LHCN-M2 (cell line): ENCODE measurements at places on chromosomes 6 and 20. TPM values are rescaled to one million over a fixed set of nuclear protein-coding genes. Genes with fewer than 3 reads are reported as not detected.

TP53TG5 gene
- total RNA-seq, result not detected in 2 replicates

DNA sequence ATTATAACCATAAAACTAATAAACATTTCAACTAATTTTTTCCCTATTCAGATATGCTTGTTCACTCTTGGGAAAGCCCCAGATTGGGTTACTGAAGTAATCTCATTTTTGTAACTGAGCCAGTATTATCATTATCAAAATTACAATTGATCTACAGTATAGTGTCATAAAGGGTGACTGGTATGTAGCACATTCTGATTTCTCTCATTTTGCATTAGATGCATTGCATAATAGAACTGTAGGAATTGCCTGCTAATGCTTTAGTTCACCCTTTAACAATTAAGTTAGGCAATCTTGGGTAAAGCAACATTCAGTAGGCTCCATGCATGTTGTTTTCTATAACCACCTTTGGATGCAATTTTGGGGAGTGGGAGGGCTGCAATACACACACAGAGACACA lies 150.8 kb upstream of the FLRT3 start:
- no peak for DNase-seq

LRRC73 gene
- total RNA-seq, result 1.2 TPM in 2 replicates

DNA sequence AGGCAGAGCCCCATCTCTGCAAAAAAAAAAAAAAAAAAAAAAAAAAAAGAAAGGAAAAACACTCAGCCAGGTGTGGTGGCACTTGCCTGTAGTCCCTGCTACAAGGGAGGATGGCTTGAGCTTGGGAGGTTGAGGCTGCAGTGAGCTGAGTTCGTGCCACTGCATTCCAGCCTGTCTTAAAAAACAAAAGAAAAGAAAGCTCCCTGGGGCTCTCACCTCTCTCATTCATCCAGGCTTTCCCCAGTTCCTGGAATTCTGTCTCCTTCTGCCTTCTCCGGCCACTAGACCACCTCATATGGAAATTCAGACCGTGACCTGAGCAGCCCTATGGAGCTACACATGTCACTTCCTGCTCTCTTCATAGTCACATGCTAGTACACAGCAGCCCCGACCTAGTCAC lies 101.1 kb upstream of the TAB2 start:
- no peak for DNase-seq

RBBP8NL gene
- total RNA-seq, result not detected in 2 replicates

DNA sequence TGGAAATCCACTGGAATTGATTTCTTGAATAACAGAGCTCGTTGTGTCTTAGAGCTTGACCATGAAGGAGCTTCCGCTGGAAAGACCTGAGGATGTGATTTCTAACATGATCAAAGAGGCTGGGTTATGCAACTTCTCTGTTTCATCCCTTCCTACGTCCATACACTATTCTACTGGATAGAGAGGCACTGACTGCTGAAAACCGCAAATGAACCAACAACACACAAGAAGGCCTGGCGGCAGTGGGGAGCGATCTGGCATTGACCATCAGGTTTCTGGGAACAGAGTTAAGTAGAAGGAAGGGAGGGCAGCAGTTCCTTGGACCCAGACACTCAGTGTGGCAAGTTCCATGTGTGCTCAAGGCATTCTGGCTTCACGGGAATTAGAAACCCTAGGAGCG lies 13.3 kb downstream of the LRRN4 start:
- DNase-seq, result no peak

DNA sequence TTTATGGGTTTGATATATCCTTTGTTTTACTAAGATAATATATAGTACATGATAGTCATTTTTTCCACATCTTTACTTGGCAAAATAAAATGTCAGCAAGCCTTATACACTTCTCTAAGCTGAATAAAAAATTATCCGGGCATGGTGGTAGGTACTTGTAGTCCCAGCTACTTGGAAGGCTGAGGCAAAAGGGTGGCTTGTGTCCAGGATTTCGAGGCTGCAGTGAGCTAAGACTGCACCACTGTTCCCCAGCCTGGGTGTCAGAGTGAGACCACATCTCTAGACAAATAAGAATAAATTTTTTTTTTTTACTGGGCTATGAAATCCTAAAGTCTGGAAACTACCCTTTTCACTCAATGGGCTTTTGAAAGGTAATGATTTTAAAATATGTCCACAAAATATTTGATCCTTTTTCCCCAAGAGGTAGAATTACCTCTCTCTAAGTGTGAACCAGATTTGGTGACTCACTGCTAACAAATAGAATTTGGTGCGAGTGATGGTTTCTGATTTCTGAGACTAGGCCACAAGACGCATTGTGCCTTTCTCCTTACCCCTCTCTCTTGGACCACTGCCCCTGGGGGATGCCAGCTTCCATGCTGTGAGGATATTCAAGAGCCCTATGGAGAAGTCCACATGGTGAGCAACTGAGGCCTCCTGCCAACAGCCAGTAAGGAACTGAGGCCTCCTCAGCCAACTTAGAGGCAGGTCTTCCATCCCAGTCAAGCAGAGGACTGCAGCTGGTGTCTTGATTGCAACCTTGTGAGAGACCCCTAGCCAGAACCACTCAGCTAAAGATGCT lies 84.2 kb upstream of the ZNFX1 start:
- no peak for DNase-seq

PSORS1C2 gene
- total RNA-seq, result not detected in 2 replicates

GRCh38 chr6:55578537-55579363 lies at the start of gene HMGCLL1:
TSS of gene HMGCLL1 (minus strand) at chr6:55579192. CDS start at chr6:55579055, 137 bp downstream.
- no peak for DNase-seq

DNA sequence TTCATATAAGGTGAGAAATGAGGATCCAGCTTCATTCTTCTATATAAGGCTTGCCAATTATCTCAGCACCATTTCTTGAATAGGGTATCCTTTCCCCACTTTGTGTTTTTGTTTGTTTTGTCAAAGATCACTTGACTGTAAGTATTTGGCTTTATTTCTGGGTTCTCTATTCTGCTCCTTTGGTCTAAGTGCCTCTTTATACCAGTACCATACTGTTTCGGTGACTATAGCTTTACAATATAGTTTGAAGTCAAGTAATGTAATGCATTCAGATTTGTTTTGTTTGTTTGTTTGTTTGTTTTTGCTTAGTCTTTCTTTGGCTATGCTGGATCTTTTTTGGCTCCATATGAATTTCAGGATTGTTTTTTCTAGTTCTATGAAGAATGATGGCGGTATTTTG lies 64.6 kb downstream of the ERMARD start:
- no peak for DNase-seq

THBS2 gene
- 14.9 and 18.6 TPM in 2 replicates for total RNA-seq

ELOVL2 gene
- total RNA-seq, result 0.06 TPM in 1 of 2 replicates, not detected in the other

LY6G5C gene
- total RNA-seq, result 1.4 and 3.2 TPM in 2 replicates

GRCh38 chr6:47245745-47246371 lies 63.8 kb downstream of the TNFRSF21 start:
- peak; percentile 31 for DNase-seq

PRICKLE4 gene
- 1.7 and 3.1 TPM in 2 replicates for total RNA-seq

SMLR1 gene
- not detected in 2 replicates for total RNA-seq

DNA sequence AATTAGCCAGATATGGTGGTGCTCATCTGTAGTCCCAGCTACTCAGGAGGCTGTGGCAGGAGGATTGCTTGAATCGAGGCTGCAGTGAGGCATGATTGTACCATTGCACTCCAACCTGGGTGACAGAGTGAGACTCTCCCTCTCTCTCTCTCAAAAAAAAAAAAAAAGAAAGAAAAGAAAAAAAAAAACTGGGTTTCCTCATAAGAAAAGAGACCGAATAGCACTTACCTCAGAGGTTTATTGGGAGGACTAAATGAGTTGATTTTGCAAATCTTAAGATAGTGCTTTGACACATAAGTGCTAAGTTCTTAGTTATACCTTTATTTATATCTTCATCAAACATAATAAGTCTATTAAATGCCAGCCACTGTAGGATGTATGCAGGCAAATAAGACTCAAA lies 6.3 kb downstream of the VWA7 start:
- DNase-seq, result no peak

PDE7B gene
- 1.2 and 1.5 TPM in 2 replicates for total RNA-seq

DNA sequence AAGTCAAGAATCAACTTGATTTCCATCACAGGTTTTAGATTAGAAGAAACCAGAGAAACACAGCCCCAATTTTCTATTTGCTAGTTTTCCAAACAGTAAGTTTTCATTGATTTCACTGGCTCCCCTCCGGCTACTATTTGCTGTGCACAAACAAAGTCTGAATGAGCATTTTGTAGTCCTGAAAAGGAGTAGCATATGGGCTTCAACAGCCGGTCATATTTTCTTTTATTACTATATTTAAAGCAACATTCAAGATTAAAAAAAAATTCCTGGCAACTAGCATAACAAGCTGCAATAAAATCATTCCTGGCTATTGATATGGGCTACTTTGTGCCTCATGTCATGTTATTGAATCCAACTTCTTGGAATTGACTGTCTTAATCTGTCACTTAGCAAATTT lies 48.3 kb downstream of the CARMIL1 start:
- no peak for DNase-seq

DNA sequence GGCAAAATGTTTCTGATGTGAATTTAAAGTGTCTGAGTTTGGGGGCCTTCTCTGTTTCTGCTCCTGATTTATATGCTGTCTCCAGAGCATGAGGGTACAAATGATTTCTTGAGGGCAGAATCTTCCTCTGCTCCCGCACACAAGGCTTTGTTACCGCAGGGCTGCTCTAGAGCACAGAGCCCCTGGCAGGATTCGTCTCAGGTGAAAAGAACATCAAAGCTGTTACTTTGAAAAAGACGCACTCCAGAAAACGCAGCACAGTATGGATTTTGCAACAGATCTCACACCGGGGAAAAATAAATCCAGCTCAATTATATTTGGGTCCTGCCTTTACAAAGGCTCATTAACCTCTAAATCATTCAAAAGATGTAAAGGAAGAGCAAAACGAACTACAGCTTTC lies 577.3 kb downstream of the PRKN start:
- DNase-seq, result no peak

DNA sequence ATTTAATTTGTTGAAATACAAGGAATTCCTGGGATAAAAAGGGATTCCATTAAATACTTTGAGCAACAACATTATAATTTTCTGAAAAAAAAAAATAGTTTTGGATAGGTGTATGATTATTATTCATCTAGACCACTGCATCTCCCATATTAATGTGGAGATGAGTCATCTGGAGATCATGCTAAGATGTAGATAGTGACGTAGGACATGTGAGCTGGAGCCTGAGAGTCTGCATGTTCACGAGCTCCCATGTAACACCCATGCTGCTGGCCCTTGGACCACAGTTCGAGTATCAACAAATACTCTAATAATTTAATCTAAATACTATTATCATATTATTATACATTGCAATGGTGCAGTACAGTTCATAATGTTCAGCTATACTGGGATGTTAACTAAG lies 91.6 kb downstream of the EPM2A start:
- peak; percentile 9 for DNase-seq

MED23 gene
- 25.7 and 26.9 TPM in 2 replicates for total RNA-seq

DNA sequence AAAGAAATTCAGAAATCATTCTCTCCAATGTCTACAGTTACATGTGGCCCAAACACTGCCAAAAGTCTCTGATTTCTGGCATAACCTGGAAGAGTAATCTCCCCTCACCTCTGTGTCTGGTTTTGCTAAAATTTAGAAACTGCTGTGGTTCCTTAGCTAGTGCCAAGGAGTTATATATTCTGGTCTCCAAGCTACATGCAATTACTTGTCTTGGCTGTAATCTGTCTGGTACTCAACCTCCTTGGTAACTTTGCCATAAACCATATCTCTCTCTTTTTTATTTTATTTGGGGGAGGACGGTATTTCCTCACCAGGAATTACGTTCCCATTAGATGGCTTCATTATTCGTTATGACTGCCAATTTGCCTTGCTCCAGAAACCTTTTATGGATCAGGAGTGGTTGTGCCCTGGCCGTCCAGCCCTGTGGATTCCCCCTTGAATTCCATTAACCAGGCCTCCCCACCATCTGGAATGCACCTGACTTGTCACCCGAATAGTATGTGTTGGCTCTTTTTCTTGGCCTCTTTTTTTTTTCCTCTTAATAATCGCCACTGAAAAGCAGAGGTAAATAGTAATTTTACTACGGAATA lies 400.0 kb downstream of the CD83 start:
- no peak for DNase-seq

ECT2L gene
- total RNA-seq, result not detected in 2 replicates

DNA sequence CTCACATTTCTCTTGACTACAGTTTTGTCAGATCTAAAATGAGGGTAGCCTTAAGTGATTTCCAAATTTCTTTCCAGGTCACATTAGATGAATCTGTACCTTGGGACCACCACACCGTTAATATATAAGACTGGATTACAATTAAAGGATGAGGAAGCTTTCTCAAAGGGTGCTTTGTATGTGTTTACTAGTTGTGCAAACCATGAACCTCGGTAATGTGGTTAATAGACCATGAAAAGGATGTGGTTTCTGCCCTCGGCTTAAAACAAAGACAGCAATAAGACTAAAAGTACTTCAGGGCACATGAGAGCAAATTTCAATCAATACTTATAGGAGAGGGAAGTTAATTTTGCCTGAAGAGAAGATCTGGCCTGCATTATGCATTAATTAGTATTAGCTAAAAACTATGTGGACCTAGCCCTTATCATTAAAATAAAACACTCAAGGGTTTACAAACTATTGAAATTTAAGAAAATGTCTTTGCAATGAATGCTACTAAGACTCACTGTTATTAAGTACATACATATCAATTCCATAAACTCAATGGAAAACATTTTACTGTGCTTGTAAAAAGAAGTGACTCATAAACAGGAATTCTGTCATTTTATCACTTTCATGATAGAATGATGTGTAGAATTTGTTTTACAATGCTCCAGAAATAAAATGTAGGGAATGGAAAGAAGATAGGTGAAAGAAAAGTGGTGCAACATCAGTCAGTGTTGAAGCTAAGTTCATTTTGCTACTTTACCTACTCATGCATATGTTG lies 936 bp upstream of the TMX4 start:
- DNase-seq, result no peak

DNA sequence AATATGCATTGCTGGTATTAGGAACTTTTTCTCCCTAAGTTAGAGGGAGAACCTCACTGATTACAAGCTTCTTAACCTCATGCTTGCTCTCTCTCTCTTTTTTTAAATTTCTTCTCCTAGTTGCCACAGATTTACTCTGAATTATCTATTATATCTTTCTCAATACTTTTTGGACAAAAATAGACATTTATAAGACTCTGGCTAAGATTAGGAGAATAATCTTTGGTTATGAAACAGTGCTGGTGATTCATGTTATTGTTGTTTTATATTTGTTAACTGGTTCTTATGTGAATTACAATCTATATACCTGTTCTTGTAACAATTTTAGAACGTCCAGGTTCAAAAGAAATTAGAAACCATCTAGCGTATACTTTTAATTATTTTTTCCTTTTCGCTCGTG lies 187.8 kb downstream of the OGFRL1 start:
- no peak for DNase-seq

- DNase-seq, result no peak
These were observed 7.7 kb upstream of the FOXF2 start for GRCh38 chr6:1381481-1382330.

DNA sequence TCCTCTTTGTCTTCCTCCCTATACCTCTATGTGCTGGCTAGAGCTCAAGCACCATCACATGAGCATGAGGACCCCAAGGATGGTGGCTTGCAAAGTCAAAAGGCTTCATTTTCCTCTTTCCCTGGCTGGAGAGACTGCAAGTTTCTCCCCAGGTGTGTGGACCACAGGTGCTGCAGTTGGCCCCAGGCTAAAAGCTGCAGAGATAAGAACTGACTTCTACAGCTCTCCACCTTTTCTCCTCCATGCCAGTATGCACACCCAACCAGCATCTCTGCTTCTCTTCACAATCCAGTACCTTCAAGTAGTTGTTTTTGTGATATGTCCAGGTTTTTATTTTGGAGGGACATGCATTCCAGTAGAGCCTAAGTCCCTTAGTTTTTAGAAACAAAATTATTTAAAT lies 29.1 kb downstream of the PRKN start:
- no peak for DNase-seq
